ENCODE measurements at places on chromosomes 6 and 20.

- H3K4me3 ChIP-seq, result no peak overlapping the region
- no peak overlapping the region for H3K27ac ChIP-seq
- DNase-seq, result no peak
- peaks cover 10% of the 10 kb centered on the region for H3K4me1 ChIP-seq
- no peaks in the 10 kb centered on the region for H3K27me3 ChIP-seq
These were observed 2.9 kb upstream of the CST1 start for GRCh38 chr20:23753589-23753988.

DNA sequence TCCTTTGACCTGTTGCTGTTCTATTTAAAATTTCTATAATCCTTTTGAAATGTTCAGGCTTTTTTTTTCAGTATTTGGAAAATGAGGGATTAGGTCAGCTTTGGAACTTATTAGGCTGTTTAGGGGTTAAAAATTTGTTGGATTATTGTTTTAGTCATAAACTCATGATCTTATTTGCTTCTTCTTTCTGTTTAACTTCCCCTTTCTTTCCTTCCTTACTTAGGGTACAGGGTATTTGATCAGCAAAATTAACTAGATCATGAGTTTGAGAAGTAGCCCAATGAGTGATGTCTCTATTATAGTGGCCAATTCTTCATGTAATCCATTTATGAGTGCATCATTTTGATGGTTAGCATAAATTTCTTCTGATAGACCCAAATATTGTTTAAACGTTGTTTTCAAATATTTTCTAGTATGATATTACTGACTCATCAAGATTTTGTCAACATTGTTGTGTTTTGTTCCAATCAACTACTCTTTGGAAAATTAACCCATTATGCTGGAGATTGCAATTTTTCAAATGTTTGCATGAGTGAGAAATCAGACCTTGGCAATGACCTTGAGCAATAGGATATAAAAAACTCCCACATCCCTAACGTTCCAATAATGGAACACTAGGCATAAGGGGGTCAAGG lies 94.4 kb downstream of the OTOR start:
- no peaks in the 10 kb centered on the region for H3K36me3 ChIP-seq
- no peaks in the 10 kb centered on the region for H3K27me3 ChIP-seq
- H3K4me3 ChIP-seq, result no peak overlapping the region
- no peaks in the 10 kb centered on the region for H3K4me1 ChIP-seq
- H3K27ac ChIP-seq, result no peak overlapping the region
- DNase-seq, result no peak

- no peaks in the 10 kb centered on the region for H3K4me1 ChIP-seq
- no peak overlapping the region for H3K27ac ChIP-seq
- DNase-seq, result peak; percentile 91
- H3K36me3 ChIP-seq, result no peaks in the 10 kb centered on the region
- H3K27me3 ChIP-seq, result no peaks in the 10 kb centered on the region
- no peak overlapping the region for H3K4me3 ChIP-seq
These were observed 33.7 kb downstream of the PTGIS start for GRCh38 chr20:49534255-49534712.

- peaks cover 10% of the 10 kb centered on the region for H3K4me1 ChIP-seq
- H3K4me3 ChIP-seq, result no peak overlapping the region
- H3K36me3 ChIP-seq, result no peaks in the 10 kb centered on the region
- H3K27me3 ChIP-seq, result no peaks in the 10 kb centered on the region
- DNase-seq, result peak; percentile 94
- H3K27ac ChIP-seq, result no peak overlapping the region
These were observed 24.8 kb downstream of the C6orf15 start for GRCh38 chr6:31087494-31088089.

DNA sequence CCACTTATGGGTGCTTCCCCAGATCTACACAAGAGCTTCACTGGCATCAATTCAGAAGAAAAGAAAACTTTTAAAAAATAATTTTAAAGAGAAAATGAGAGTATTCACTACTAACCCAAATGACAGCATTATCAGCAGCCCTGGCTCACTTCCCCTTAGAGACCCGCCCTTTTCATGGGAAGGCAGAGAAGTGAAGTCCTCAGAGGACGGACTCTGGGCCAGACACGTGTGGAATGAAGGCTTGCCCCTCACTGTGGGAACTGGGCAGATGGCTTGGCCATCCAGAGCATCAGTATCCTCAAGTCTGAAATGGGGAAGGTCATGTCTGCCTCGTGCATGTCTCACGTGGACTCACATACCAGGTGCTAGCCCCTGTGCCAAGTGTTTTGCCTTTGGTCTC lies 63.5 kb downstream of the JAG1 start:
- DNase-seq, result no peak
- no peak overlapping the region for H3K27ac ChIP-seq
- H3K36me3 ChIP-seq, result no peaks in the 10 kb centered on the region
- no peaks in the 10 kb centered on the region for H3K4me1 ChIP-seq
- H3K27me3 ChIP-seq, result no peaks in the 10 kb centered on the region
- no peak overlapping the region for H3K4me3 ChIP-seq

DNA sequence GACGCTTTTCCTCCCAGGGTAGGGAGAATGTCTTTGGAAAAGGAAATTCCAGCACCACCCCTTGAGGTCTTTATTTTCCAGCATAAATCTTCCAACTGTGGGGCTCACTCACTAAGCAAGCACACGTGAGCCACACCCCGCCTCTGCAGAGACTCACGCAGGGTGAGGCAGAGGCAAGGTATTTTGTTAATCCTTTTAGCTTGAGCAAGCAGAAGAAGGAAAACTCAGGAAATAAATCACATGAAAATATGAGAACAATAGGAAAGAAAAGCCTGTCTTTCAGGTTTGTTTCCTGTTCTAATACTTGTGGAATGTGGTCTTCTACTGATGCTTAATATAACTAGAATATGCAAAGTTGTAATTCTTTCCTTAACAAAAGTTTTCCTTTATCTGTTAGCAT lies 4.1 kb upstream of the PHACTR2 start:
- DNase-seq, result peak; percentile 79
- H3K27ac ChIP-seq, result no peak overlapping the region
- no peaks in the 10 kb centered on the region for H3K36me3 ChIP-seq

DNA sequence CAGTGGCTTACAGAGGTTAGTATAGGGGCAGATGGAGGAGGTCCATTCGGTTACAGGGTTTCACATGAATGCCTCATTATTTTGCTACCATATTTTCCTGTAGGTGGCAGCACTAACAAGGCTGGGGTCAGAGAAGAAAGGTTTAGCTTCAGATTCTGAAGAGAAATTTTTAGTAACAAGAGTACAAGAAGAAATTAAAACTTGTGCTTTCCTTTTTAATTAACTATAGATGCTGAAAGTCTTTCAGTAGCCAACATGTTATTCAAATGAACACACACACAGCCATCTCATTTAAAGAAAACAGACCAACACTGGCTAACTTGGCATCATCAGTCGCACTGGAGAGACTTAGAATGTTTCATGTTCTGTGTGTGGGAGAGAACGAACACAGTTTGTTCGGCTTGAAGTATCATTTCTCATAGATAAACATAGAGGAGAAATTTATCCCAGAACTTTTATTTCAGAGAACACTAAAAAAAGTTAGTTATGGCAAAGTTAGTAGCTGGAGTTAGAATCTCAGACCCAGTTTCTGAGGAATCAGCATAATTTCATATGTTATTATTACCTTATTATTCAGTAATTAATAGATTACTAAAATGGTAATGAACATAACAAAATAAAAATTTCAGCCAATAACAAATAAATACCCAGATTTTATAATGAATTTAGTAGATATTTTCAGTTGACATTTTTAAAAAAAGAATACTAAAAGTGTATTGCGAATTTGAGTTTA lies 314.0 kb upstream of the RSPO3 start:
- no peak overlapping the region for H3K27ac ChIP-seq
- peaks cover 36% of the 10 kb centered on the region for H3K4me1 ChIP-seq
- peak; percentile 63 for DNase-seq
- H3K4me3 ChIP-seq, result peak overlapping the region; percentile 15
- no peaks in the 10 kb centered on the region for H3K36me3 ChIP-seq
- no peaks in the 10 kb centered on the region for H3K27me3 ChIP-seq

DNA sequence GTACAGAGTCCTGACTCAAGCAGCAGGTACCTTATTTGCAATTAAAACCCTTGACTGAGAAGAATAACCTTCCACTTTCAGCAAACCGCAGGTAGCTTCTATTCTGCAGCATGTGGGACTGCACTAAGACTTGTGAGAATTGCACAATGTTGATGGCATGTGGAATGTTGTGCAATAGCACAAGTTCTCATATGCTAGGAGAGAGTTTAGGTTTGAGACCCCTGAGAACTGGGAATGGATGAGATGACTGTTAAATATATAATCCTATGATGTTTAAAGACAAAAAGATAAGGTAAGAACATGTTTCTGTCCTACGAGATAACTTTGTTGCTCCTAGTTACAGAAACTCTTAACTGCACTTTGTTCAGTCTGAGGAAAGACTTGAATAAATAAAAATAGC lies 194.6 kb downstream of the OTOR start:
- peaks cover 5% of the 10 kb centered on the region for H3K4me1 ChIP-seq
- no peak for DNase-seq
- H3K36me3 ChIP-seq, result no peaks in the 10 kb centered on the region
- H3K27ac ChIP-seq, result no peak overlapping the region

DNA sequence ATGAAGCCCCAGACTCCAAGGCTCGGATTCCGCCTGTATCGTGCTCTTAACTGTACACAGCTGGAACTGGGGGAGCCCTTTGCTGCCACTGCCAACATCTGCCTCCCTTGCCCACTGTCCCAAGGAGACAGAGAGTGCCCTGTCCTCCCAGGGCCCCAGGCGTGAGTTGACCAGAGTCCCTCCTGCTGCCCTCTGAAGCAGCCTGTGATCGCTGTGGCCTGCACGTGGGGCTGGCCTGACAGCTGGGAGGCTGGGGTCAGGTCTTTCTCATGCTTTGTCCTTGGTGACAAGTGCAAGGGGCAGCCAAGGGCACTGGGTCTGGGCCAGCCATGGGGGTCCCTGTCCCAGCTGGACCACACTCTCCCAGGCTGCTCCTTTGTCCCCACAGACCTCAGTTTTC lies 44.3 kb downstream of the KIAA1755 start:
- H3K27ac ChIP-seq, result no peak overlapping the region
- no peaks in the 10 kb centered on the region for H3K36me3 ChIP-seq
- no peak for DNase-seq
- H3K4me3 ChIP-seq, result no peak overlapping the region
- no peaks in the 10 kb centered on the region for H3K4me1 ChIP-seq
- H3K27me3 ChIP-seq, result no peaks in the 10 kb centered on the region

- H3K4me3 ChIP-seq, result no peak overlapping the region
- no peaks in the 10 kb centered on the region for H3K27me3 ChIP-seq
- no peaks in the 10 kb centered on the region for H3K36me3 ChIP-seq
These were observed 130.4 kb upstream of the CDYL start for GRCh38 chr6:4645713-4646360.

DNA sequence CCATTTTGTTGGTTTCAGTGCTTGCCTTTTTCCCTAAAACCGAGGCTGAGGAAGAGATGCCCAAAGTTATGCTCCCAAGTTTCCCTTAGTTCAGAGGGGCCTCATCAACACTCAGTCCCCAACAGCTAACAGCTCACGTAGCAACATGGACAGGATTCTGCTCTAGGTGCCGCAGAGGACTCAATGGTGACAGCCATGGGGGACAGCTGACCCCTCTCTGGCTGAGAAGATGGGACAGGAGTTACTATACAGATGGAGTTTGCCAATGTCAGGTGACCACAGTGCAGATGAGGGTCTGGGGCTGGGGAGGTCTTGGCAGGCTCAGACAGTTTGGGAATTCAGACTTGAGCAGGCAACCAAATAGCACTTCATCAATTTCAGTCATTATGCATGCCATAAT lies 67.3 kb downstream of the NPEPL1 start:
- H3K4me1 ChIP-seq, result no peaks in the 10 kb centered on the region
- no peaks in the 10 kb centered on the region for H3K36me3 ChIP-seq
- peak; percentile 26 for DNase-seq
- H3K27ac ChIP-seq, result no peak overlapping the region

DNA sequence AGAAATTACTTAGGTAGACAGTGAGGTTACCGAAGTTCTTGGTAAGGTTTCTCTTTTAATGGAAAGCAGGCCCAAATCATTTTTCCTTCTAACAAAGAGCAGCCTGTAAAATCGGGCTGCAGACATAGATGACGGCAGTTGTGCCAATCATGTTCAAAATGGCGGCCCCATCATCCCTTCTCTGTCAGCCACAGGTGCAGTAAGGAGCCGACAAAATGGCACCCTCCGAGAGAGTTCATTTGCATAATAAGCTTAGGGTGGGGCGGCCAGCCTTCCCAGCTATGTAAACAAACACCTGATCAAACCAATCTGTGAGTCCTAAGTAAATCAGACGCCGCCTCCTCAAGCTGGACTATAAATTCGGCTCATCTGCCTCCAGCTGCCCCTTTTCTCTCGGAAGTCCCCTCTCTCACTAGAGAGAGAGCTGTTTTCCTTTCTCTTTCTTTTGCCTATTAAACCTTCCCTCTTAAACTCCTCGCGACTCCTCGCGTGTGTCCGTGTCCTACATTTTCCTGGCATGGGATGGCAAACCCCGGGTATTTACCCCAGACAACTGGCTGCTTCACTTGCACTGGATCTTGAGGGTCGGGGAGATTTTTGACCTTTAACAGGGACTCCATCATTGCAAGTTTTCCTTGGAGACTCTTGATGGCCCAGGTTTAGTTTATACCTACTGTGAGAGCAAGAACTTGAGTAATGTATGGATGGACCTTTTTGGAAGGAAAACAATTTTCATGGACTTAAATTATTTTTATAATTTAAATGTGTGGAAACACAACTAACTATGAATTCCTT lies 8.9 kb upstream of the DDR1 start:
- H3K27ac ChIP-seq, result no peak overlapping the region
- H3K36me3 ChIP-seq, result no peaks in the 10 kb centered on the region
- peak overlapping the region; percentile 14 for H3K4me3 ChIP-seq
- peaks cover 5% of the 10 kb centered on the region for H3K4me1 ChIP-seq
- peak; percentile 62 for DNase-seq

- DNase-seq, result peak; percentile 35
- H3K4me1 ChIP-seq, result no peaks in the 10 kb centered on the region
- H3K27ac ChIP-seq, result no peak overlapping the region
- no peaks in the 10 kb centered on the region for H3K27me3 ChIP-seq
These were observed 321.2 kb upstream of the ADGRB3 start for GRCh38 chr6:68313911-68314310.

GRCh38 chr6:23368557-23368956 lies 757.5 kb upstream of the NRSN1 start:
- no peaks in the 10 kb centered on the region for H3K36me3 ChIP-seq
- no peak overlapping the region for H3K4me3 ChIP-seq
- H3K4me1 ChIP-seq, result no peaks in the 10 kb centered on the region
- DNase-seq, result no peak

GRCh38 chr6:88459189-88459588 lies 293.0 kb upstream of the CNR1 start:
- no peak for DNase-seq
- no peaks in the 10 kb centered on the region for H3K27me3 ChIP-seq
- H3K4me3 ChIP-seq, result no peak overlapping the region
- H3K27ac ChIP-seq, result no peak overlapping the region
- no peaks in the 10 kb centered on the region for H3K4me1 ChIP-seq

GRCh38 chr20:11159728-11160127 lies 485.9 kb upstream of the JAG1 start:
- H3K4me1 ChIP-seq, result no peaks in the 10 kb centered on the region
- H3K4me3 ChIP-seq, result no peak overlapping the region
- no peaks in the 10 kb centered on the region for H3K27me3 ChIP-seq
- no peaks in the 10 kb centered on the region for H3K36me3 ChIP-seq

All from endodermal cell (in vitro differentiated cells).